ENCODE measurements at places on chromosomes 2 and 18. TPM values are rescaled to one million over a fixed set of nuclear protein-coding genes. Genes with fewer than 3 reads are reported as not detected.

Gene OSBPL6
- 2.4 TPM for total RNA-seq

- no peaks in the 10 kb centered on the region for H3K27me3 ChIP-seq
- no peak overlapping the region for H3K27ac ChIP-seq
- no peaks in the 10 kb centered on the region for H3K4me1 ChIP-seq
- H3K4me3 ChIP-seq: no peak overlapping the region
- H3K36me3 ChIP-seq: no peaks in the 10 kb centered on the region
These were observed 3.0 kb upstream of the OSBPL1A start for GRCh38 chr18:24400587-24400986.

Gene ZNF892
- total RNA-seq: 7.9 TPM

- no peaks in the 10 kb centered on the region for H3K36me3 ChIP-seq
- H3K27me3 ChIP-seq: no peaks in the 10 kb centered on the region
- peaks cover 5% of the 10 kb centered on the region for H3K4me1 ChIP-seq
- H3K27ac ChIP-seq: no peak overlapping the region
- no peak overlapping the region for H3K4me3 ChIP-seq
These were observed 17.4 kb downstream of the FBLN7 start for GRCh38 chr2:112155331-112156151.

DNA sequence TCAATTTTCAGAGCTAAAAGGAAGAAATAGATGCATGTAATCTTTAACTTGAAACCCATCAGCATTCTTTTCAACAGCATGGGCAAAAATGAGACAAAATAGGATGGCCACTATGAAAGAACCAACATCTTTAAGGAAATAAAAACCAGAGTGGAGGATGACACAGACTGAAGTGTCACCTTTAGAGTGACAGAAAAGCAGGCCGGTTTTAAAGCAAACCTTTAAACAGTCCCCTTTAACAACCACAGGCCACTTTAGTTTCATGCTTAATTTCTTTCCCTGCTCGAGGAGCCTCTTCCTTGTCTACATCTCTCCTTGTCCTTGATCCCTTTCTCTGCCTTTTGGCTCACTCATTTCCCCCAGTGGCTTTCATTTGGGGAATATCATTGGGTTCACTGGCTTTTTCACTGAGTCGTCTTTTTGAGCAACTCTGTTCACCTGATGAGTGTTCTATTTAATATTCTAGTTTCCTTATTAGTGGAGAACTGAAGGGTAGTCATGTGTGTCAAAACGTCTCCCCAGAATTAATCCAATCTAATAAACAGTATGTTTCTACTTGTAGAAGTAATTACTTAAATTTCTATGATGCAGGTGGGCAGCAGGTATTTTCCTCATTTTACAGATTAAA lies 72.5 kb downstream of the DOCK10 start:
- no peaks in the 10 kb centered on the region for H3K36me3 ChIP-seq
- H3K27ac ChIP-seq: no peak overlapping the region
- DNase-seq: no peak
- H3K27me3 ChIP-seq: no peaks in the 10 kb centered on the region
- no peaks in the 10 kb centered on the region for H3K4me1 ChIP-seq
- no peak overlapping the region for H3K4me3 ChIP-seq

- H3K27ac ChIP-seq: no peak overlapping the region
- no peak overlapping the region for H3K4me3 ChIP-seq
- no peaks in the 10 kb centered on the region for H3K36me3 ChIP-seq
- H3K4me1 ChIP-seq: no peaks in the 10 kb centered on the region
- DNase-seq: no peak
These were observed 59.4 kb upstream of the SIX2 start for GRCh38 chr2:45068571-45069140.

GRCh38 chr18:31398191-31398590 lies 21.6 kb downstream of the DSG4 start:
- no peak for DNase-seq
- H3K27me3 ChIP-seq: no peaks in the 10 kb centered on the region
- H3K4me1 ChIP-seq: no peaks in the 10 kb centered on the region

DNA sequence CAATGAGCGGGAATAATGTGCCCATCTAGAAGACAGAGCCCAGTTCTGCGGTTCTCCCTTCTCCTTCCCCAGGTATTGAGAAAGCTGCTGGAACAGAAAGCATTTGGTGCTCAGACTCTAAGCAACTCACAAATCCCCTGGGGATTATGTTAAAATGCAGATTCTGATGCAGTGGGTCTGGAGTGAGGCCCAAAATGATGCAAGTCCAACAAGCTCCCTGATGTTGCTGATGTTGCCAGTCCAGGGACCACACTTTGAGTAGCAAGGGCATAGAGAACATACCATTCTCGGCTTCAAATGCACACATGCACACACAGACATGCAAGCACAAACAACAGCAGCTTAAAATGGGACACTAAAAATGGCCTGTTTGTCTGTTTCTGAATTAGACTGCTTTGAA lies 274.8 kb upstream of the NCKAP5 start:
- H3K27ac ChIP-seq: no peak overlapping the region
- no peak for DNase-seq
- no peaks in the 10 kb centered on the region for H3K36me3 ChIP-seq
- H3K4me1 ChIP-seq: no peaks in the 10 kb centered on the region
- H3K27me3 ChIP-seq: no peaks in the 10 kb centered on the region

Gene NBAS
- 41.9 TPM for total RNA-seq

Measured in sigmoid colon (tissue), 7 donors.